ENCODE measurements at places on chromosomes 5 and 9.

DNA sequence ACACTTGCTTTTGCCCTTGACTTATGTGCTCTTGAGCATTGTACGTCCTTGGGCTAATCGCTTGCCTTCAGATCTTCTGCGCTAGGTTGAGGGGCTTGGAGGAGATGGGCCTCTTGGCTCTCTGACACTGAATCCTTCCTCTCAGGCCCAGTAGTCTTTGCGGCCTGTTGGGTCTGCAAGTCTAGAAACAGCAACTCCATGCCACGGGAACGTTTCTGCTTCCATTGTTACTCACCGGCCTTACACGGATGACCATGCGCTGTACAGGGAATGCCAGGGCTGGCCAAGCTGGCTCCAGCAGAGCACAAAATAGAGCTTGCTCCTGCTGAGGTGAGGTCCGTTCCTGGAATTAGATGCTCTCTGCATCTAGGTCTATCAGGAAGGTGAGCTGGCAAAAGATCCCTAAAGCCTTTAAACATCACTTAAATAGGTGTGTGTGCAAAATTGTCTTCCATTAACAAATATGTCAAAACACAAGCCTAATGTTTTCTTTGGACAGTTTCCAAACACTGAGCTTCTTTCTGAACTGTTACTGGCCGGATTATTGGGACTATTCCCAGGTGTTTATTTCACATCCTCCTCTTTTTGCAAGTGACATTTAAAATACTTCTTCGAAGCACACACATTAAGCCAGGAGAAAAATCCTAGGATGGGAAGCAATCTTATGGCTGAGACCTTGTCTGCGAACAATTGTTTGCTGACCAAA lies 29.7 kb downstream of the DAPK1 start:
- DNase-seq: no peak

GRCh38 chr5:142976861-142977260 lies 206.7 kb downstream of the ARHGAP26 start:
- DNase-seq: no peak

- no peak for DNase-seq
These were observed 74.5 kb downstream of the ADAMTS12 start for GRCh38 chr5:33817301-33817700.

GRCh38 chr5:61943713-61944112 lies 362.3 kb upstream of the KIF2A start:
- no peak for DNase-seq

- no peak for DNase-seq
These were observed 11.5 kb downstream of the SFXN1 start for GRCh38 chr5:175489693-175490443.

GRCh38 chr5:148140846-148141245 lies 27.5 kb upstream of the SPINK14 start:
- no peak for DNase-seq

- no peak for DNase-seq
These were observed 105.1 kb downstream of the EHMT1 start for GRCh38 chr9:137723783-137724445.

DNA sequence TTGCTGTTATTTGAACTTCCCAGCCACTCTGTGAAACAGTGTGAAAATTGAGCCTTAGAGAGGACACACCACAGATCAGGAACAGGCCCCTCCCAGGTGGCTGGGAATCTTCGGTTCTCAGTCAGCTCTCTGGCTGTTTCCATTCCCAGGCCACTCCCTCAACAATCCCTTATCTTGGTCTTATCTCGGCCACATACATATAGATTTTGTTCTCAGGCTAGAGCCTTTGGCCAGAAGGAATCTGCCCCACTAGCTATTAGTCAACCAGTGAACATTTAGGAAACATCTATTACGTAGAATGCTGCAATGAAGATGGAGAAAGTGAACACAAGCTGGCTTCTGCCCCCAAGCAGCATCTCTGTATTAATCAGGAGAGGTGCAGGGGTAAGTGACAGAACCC lies 21.0 kb upstream of the WWC1 start:
- DNase-seq: no peak

GRCh38 chr5:153130296-153130695 lies 360.2 kb upstream of the GRIA1 start:
- DNase-seq: no peak

DNA sequence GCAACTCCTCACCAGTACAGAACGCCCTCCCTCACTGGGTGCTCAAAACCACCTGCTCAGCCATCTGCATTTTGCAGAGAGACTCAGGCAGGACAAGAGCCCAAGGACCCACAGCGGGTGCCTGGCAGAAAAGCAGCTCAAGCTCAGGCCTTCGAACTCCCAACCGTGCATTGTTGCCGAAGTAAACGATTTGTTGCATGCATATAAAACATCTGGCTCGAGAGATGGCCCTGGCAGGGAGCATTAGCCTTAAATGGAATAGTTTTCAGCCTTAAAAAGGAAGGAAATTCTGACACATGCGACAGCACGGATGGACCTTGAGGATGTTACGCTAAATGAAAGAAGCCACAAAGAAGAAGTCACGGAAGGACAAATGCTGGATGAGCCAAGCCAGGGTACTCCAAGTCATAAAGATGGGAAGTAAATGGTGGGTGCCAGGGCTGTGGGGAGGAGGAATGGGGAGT lies 160.4 kb upstream of the PHYKPL start:
- DNase-seq: no peak

Measured in endothelial cell (in vitro differentiated cells).